ENCODE measurements at places on chromosomes 5 and 9.
A peak's percentile ranks its signal among the peaks of the same experiment; 100 is the strongest.

- DNase-seq: no peak
These were observed 336.7 kb downstream of the CCDC171 start for GRCh38 chr9:15889555-15889954.

DNA sequence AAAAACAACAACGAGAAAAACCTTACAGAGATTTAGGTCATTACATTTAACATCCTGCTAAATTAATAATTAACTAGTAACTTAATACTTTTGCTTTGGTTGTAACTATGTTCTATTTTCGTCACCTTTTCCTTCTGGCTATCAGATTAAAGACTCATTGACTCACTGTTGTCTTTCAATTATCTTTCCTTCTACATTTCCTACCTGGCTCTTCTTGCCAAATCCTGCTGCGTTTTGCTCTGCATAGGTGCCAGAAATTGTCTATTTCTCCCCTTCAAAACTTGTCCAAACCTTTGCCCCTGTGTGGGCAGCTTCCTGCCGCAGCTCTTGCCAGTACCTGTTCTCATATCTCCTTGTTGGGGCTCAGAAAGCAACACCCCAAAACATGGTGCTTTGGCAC lies 235.5 kb upstream of the ZNF608 start:
- no peak for DNase-seq

- DNase-seq: peak; percentile 83
These were observed 3.3 kb upstream of the TMEM141 start for GRCh38 chr9:136787690-136788400.

DNA sequence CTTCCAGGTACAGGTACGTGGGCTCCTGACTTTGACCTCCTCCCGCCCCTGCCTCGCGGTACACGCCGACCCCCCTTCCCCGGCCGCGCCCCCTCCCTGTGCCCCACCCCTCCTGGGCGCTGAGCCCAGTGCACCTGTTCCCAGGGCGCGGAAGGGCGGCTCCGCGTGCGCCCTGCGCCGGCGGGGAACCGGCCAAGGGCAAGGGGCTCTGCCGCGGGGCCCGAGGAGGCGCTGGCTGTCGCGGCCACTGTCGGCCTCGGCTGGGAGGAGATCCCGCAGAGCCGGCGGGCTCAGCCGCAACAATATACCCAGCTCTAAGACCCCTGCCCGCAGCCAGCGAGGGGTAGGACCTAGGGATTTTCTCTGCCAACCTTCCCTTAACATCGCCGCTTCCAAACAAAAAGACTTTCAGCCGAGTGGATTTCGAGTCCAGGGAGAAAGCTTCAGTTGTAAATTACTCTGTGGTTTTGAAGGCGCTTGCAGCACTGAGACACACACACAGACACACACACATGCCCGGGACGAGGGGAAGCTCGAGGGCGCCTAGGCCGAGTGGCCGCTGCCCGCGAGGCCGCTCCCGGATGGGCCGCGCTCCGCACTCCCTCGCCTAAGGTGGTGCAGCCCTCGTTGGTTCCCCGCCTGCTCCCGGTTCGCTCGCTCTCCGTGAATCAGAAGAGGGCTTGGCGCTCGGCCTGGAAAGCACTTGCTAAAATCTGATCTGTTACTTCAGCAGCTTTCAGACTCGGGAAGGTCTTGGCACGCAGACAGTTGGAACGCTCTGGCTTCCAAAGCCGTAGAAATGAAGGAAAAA lies 1.2 kb downstream of the FGF18 start:
- DNase-seq: peak; percentile 66

DNA sequence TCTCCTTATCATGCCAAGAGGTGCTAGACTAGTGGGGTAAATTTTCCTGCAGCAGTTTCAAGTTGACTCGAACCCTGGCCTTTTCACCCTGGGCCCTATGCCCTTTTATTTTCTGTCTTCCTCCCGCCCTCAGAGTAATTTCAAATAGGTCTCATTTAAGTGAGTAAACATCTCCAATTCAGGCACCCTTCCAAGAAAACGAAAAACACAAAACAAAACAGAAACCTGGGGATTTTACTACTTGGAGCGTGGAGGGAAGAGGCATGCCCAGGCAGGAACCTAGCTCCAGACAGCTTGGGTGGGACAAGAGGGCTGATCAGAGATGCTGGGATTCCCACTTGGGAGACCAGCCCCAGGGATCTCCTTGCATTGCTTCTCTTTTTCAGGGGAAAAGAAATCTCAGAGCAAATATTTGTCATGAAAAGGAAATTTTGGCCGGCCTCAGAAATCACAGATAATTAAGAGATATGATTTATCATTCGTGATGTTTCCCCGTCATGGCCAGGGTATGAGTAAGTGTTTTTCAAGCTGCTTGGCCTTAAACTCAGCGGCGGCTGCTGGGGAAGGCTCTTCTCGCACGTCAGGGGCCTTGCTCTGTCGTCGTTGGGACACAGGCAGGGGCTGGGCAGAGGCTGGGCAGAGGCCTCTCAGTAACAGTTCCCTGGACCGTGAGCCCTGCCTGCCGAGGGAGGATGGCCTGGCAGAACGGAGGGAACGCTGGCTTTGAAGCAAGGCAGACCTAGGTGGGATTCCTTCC lies 248.6 kb upstream of the KLF4 start:
- DNase-seq: no peak

DNA sequence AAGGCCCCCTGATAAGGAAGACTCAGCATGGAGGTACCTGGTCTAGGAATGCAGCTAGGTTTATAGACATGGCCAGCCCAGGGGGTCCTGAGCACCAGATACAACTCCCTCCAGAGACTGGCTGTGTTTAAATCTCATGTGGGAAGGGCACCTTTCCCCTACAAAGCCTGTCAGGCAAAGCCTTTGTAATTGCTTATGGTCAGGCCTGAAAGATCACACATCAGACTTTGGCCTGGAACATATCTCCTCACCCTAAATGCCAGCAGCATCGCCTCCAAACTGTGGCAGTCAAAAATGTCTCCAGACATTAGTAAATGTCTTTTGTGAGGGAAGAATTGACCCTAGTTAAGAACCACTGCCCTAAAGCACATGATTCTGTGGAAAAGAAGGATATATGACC lies 51.6 kb upstream of the MACIR start:
- DNase-seq: no peak

DNA sequence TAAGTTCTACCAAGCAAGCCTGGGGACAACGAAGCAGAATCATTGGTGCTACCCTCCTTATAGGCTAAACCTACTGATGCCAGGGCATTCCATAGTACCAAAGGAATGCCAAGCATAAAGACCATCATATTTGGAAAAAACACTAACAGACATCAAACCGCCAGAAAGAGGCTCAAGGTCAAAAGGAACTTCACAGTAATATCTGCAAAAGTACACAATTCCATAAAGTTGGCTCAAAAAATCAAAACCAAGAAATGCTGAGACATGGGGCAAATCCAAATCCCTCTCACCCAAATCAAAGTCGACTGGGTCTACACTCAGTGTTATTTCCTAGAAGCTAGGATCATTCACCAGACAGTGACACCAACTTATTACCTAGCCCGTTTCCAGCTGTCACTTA lies 3.4 kb downstream of the VCP start:
- DNase-seq: no peak

All from RPMI8226 (cell line).